ENCODE measurements at places on chromosomes 4 and X.

DNA sequence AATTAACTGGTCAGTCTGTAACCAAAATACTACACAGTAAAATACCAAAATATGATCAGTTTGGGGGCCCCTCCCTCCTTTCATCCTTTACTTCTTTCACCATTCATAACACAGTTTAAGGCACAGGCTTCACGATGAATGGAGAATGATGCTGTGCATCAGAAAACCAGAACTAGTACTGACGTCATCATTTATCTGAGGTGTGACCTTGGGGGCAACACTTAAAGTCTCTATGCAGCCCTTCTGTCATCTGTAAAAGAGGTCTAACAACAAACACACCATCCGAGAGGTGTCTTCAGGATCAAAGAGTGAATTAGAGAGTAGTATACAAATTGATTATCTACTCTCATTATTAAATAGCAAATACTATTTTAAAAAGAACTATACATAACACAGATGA lies 135.4 kb downstream of the SH3KBP1 start:
- H3K27me3 ChIP-seq = no peaks in the 10 kb centered on the region
- H3K4me3 ChIP-seq = no peak overlapping the region
- DNase-seq = no peak
- no peaks in the 10 kb centered on the region for H3K36me3 ChIP-seq
- H3K27ac ChIP-seq = no peak overlapping the region

- no peak overlapping the region for H3K27ac ChIP-seq
- no peak overlapping the region for H3K4me3 ChIP-seq
- no peaks in the 10 kb centered on the region for H3K4me1 ChIP-seq
- DNase-seq = no peak
- H3K36me3 ChIP-seq = no peaks in the 10 kb centered on the region
Measured at GRCh38 chr4:125486351-125486750, 171.6 kb downstream of the FAT4 start.

DNA sequence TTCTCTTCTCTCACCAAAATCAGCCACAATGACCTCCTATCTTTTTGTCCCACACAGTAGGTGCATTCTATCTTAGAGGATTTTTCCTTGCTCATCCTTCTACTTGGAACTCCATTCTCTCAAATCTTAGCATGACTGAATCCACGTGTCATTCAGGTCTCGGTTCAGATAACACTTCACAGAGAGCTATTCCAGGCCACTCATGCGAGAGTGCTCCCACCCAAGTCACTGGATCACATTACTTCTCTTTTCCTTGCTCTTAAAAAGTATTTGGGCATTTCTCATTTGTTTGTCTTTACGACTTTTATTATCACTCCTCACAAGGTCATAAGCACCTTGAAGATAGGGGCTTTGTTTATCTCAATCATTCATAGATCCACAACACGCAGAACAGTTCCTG lies 647.5 kb upstream of the TENM3 start:
- DNase-seq = no peak
- no peaks in the 10 kb centered on the region for H3K4me1 ChIP-seq
- H3K27ac ChIP-seq = no peak overlapping the region
- no peaks in the 10 kb centered on the region for H3K27me3 ChIP-seq

DNA sequence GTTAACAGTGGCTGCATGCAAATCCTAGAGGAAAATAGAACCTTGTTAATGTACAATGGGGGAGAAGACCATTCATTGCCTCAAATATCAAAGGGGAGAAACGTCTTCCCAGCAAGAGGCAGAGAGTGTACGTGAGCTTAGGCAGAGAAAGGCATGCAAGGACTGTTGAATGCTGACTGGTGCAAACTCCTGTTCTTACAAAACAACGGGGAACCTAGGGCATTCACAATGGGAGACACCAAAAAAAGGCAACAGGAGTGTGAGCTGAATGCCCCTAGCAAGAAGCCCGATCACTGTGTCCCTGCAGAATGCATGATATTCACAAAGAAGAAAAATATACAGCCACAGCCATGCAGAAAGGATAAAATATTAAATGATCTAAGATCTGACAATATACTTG lies 184.9 kb downstream of the NSUN7 start:
- peaks cover 24% of the 10 kb centered on the region for H3K36me3 ChIP-seq
- no peak overlapping the region for H3K27ac ChIP-seq
- peaks cover 3% of the 10 kb centered on the region for H3K4me1 ChIP-seq
- H3K4me3 ChIP-seq = no peak overlapping the region
- no peak for DNase-seq

GRCh38 chr4:2501034-2501594 lies 32.2 kb downstream of the RNF4 start:
- no peak overlapping the region for H3K27ac ChIP-seq
- no peak for DNase-seq
- no peaks in the 10 kb centered on the region for H3K27me3 ChIP-seq
- H3K36me3 ChIP-seq = peaks cover 94% of the 10 kb centered on the region
- H3K4me1 ChIP-seq = no peaks in the 10 kb centered on the region
- H3K4me3 ChIP-seq = no peak overlapping the region

DNA sequence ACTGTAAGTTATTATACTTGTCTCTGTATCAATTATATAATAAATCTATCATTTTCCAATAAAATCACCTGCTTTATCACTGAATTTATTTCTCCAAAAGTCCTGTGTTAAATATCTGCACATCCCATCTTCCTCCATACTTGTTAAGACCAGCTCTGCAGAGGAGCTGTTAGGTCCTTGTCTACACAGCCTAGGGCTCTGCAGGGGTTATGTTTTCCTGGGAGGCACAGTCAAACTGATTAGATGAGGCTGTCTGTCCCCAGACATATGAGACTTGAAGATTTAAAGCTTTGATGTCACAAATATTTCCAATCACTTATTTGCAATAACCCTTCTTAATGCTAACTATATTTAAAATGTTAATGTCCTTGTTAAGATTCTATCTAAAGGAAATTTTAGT lies 446.8 kb downstream of the TRAM1L1 start:
- no peaks in the 10 kb centered on the region for H3K27me3 ChIP-seq
- H3K27ac ChIP-seq = no peak overlapping the region
- no peak for DNase-seq
- no peaks in the 10 kb centered on the region for H3K36me3 ChIP-seq

DNA sequence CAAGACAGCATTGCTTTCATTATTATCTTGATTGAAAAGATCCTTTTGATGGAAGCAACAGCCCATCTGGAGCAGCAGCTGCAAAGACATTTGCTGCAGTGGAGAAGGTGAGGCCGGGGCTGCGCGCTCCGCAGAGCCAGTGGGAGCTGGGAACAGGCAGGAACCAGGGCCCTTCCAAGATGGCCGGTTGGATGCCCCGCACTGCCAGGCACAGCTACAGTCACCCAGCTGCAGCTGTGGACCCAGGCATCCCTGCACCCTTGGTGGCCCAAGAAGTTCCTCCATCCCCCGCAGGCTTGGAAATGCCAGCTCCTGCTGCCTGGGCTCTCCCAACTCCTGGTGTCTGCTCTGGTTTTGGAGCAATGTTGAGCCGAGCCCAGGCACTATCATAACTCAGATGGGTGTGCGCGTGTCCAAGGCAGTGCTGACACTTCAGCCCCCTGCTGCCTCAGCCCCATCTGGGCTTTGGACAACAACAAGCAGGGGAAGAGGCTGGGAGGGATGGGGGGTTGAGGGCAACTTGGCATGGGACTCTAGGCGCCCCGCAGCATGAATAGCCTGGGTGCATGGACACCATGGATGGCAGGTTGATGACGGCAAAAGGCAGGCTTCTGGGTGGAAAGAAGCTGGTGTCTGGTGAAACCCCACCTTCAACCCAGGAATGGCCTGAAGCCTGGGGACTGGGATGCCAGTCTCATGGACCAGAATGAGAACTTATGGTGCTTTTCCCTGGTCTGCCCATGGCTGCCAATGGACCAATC lies 371.8 kb downstream of the FSTL5 start:
- no peaks in the 10 kb centered on the region for H3K4me1 ChIP-seq
- no peak for DNase-seq
- H3K4me3 ChIP-seq = no peak overlapping the region

- H3K36me3 ChIP-seq = no peaks in the 10 kb centered on the region
- H3K27ac ChIP-seq = peak overlapping the region; percentile 78
- H3K4me1 ChIP-seq = peaks cover 12% of the 10 kb centered on the region
- H3K4me3 ChIP-seq = no peak overlapping the region
- no peak for DNase-seq
- no peaks in the 10 kb centered on the region for H3K27me3 ChIP-seq
Measured at GRCh38 chr4:140308366-140309123, 64.9 kb upstream of the SCOC start.

GRCh38 chr4:149141391-149141790 lies 674.3 kb downstream of the IQCM start:
- H3K4me3 ChIP-seq = no peak overlapping the region
- DNase-seq = no peak
- H3K4me1 ChIP-seq = no peaks in the 10 kb centered on the region
- H3K27ac ChIP-seq = no peak overlapping the region
- H3K36me3 ChIP-seq = no peaks in the 10 kb centered on the region
- no peaks in the 10 kb centered on the region for H3K27me3 ChIP-seq

DNA sequence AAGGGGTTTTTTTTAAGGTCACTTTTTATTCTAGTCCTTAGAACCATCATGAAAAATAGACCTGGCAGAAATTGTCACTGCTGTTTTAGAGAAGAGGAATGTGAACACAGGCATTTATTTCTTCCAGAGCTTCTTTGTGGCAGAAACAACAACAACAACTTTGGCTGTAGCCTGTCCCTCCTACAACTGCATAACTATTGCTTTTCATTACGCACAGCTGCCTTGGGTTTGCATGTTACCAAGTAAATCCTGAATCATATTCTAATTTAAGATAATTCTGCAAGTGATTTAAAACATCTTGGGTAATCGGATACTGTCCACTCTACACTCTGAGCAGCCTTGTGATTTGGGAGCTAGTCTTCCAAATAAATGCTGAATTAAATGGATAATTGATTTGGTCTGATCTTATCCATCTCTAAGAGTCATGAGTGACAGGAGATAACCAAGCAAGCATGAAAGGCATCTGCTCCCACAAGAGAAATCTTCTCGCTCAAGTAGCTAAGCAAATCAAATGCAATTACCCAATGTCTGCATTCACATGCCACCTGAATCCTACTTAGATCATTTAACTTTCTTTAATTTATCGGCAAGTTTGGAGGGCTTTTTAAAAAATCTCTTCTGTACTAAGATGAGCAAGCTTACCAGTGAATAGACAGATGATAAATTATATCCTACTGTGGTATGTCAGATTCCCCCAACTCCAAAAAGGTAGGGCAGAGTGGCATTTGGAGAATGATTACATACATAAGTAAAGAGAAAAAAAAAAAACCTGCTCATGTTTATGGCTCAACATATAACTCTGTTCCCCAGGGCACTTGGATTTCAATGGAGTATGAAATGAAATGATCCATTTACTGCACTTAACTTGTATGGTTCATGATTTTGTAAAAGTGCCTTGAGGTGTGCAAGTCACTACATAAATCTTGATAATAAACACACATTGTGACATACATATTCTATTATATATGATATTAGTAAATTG lies 73.6 kb downstream of the EGF start:
- no peak overlapping the region for H3K4me3 ChIP-seq
- peaks cover 14% of the 10 kb centered on the region for H3K4me1 ChIP-seq
- no peak for DNase-seq
- H3K36me3 ChIP-seq = no peaks in the 10 kb centered on the region
- H3K27ac ChIP-seq = peak overlapping the region; percentile 88

DNA sequence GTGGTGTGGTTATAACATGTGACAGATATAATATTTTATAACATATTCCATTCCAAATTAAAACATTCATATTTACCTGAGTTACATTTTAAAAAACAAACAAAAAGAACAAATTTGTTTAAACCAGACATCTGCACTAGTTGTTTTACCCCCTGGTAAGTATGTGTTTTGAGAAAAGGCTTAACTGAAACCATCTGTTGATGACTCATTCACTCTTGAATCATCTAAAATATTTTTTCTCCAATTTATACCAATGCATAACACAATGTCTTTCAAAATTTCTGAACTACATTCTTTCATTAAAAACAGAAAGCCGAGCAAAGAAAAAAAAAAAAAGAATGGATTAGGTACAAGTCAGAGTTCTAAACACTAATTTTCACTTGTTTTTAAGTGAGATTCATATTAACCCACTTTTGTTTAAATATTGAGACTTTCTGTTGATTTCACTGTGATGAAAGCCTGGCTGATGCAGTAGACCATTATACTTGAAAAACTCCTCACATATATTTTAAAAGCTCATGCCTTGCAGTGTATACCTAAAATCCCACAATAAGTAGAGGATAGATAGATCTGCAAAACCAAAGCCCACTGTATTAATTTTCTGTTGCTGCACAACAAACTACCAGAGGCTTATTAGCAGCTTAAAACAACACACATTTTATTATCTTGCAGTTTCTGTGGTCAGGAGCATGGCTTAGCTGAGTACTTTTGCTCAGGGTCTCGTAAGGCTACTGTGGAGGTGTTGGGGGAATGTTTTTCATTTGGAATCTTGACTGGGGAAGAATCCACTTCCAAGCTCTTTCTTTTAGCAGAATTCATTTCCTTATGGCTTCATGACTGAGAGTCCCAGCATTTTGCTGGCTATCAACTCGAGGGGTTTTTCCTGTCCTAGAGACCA lies 221.5 kb downstream of the PCDH18 start:
- no peak for DNase-seq
- H3K27ac ChIP-seq = no peak overlapping the region
- no peaks in the 10 kb centered on the region for H3K36me3 ChIP-seq
- no peak overlapping the region for H3K4me3 ChIP-seq

DNA sequence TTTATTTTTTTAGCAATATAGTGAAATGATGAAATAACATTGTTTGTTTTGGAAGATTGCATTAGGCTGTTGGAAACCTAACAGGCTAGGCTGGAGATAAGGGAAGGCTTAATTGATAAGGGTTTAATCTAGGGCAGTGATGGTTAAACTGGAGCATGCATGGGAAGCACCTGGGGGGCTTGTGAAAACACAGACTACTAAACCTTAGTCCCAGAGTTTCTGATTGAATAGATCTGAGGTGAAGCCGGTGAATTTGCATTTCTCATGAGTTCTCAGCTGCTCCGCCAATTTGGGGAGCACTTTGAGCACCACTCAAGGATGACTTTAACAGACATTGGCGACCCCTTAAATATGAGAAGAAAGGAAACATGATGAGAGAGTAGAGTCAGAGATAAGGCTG lies 11.5 kb downstream of the STK26 start:
- H3K27me3 ChIP-seq = peaks cover 2% of the 10 kb centered on the region
- H3K27ac ChIP-seq = no peak overlapping the region
- H3K4me1 ChIP-seq = no peaks in the 10 kb centered on the region
- DNase-seq = no peak
- no peak overlapping the region for H3K4me3 ChIP-seq
- H3K36me3 ChIP-seq = no peaks in the 10 kb centered on the region

DNA sequence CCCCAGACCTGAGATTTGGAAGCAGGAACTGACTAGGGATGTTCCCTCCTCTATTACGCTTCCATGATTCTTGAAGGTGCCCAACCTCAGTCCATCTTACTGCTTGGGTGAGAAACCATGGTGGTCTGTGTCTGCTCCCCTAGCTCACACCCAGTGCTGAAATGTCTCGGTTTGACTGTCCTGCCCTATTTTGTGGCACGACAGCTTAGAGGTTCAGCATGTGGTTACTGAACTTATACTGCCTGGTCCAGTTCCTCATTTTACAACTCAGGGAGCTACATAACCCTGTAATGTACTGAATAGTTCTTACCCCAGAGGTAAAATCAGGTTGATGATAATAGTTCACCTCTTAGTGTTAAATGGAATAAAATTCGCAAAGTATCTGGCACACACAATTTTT lies 203.1 kb downstream of the RBM46 start:
- H3K4me1 ChIP-seq = no peaks in the 10 kb centered on the region
- H3K4me3 ChIP-seq = no peak overlapping the region
- DNase-seq = no peak

GRCh38 chr4:44532851-44533250 lies 84.2 kb upstream of the KCTD8 start:
- H3K4me3 ChIP-seq = no peak overlapping the region
- no peak overlapping the region for H3K27ac ChIP-seq
- H3K4me1 ChIP-seq = no peaks in the 10 kb centered on the region
- no peaks in the 10 kb centered on the region for H3K36me3 ChIP-seq
